ENCODE measurements at places on chromosomes 3 and 15. TPM values are rescaled to one million over a fixed set of nuclear protein-coding genes. Genes with fewer than 3 reads are reported as not detected.

GRCh38 chr15:92068121-92068520, 214.6 kb downstream of the SLCO3A1 start:
- DNase-seq, result no peak

DNA sequence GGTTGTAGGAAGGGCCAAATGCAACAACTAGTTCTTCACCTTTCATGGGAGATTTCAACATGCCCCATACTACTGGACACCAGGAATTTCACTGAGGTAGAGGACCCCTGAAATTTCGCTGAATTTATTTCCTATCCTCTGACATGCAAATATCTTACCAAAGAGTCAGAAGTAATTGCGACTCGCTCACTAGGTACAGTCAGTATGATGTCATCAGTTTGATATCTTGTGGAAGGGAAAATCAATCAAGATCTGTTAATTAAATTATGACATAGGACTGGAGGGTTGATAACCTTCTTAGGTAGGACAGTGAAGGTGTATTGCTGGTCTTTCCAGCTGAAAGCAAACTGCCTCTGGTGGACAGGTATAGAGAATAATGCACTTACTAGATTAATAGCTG, 74.9 kb upstream of the TNIK start:
- no peak for DNase-seq

Gene PRSS50
- 0.16 TPM for total RNA-seq

Gene SYNM
- total RNA-seq, result 295 TPM

Gene ISL2
- total RNA-seq, result not detected

Gene CHD2
- total RNA-seq, result 43.5 TPM

Gene HACD2
- 9.1 TPM for total RNA-seq

GRCh38 chr3:30248423-30248822, 358.0 kb upstream of the TGFBR2 start:
- DNase-seq, result no peak

DNA sequence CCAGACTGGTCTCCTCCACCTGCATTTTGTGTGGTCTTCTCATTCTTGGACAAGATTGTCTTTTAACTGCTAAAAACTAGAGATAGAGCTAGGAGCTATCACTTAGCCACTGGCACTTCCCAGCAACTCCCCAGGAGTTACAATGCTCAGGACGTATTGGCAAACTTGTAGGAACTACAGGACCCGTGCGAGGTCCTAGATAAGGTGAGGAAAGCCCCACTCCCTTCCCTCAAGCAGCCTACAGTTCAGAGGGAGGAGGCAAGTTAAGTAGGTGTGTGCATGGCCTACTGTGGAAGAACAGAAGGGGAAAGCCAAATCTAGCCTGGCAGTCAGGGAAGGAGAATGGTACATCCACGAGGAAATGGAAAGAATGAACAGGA, 504.7 kb upstream of the PROK2 start:
- no peak for DNase-seq

Gene CYP19A1
- total RNA-seq, result 0.19 TPM

- no peak for DNase-seq
Measured at GRCh38 chr15:101559952-101560351, 70.4 kb upstream of the PCSK6 start.

GRCh38 chr3:176416870-176417269, 780.4 kb downstream of the TBL1XR1 start:
- no peak for DNase-seq

- DNase-seq, result peak; percentile 37
Measured at GRCh38 chr3:192409838-192410683, 317.3 kb downstream of the FGF12 start.

DNA sequence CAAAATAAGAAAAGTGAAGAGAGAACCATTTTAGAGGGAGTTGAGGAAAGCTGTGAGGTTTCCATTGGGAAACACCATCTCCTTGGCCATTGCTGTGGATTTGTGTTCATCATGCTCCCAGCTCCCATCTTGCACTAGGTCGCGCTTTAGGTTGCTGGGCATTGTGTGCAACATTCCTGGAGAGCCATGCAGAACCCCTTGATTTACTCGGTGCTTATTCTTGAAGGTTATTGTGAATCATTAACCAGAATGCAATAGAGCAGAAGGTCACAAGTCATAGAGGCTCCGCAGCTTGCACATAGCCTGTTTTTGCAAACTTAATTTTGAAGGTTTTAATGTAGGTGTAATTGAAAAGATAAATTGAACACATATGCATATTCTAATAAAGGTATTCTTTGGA, 239.2 kb upstream of the IL12A start:
- DNase-seq, result no peak

DNA sequence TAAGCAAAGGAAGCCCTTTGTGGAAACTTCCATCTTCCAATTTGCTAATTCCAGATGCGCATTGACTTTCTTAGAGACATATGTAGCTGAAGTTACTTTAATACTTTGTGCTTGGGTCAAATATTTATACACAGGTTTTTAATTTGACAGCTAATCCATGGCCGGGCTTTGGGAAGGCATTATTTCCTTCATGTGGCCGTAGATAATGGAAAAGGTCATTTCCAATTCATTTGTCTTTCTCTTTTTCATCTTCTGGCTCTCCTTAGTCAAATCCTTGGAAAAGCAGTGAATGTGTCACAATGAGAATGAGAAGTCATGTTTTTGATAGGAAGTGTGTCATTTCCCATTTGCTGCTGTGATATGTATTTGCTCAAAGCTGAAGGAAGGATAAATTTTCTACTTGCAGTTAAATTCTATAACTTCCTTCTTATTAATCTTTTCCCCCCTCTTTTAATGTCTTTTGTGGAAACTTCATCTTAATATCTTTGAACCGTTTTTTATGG, 323.3 kb downstream of the CLSTN2 start:
- DNase-seq, result no peak

DNA sequence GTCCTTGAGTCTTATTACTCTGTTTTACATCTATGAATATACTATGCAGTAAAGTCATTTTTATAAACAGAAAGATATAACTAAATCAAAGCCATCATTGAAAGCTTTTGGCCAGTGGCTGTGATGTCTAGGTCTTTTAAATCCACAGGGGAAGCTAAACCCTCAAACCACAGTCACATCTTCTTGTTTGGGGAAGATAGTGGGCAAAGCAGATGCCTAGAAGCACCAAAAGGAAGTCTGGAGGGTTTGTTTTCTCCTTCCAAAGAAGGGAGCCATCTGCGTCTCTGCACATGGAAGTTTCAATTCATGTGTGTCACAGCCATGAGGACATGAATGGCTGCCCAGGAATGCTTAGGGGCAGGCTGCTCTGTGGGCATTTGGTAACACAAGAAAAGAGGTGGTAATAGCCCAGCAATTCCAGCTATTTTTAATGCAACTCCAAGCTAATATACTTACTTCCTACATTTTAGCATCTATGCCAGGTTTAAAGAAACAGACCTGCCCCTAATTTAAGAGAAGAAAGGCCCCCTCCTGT, 322.2 kb downstream of the SLC9A9 start:
- DNase-seq, result no peak

- no peak for DNase-seq
Measured at GRCh38 chr3:18489939-18490338, 64.8 kb upstream of the SATB1 start.

GRCh38 chr3:164451072-164451910, 627.0 kb downstream of the SI start:
- peak; percentile 38 for DNase-seq

Gene IQCF5
- total RNA-seq, result not detected

- no peak for DNase-seq
Measured at GRCh38 chr3:142596726-142597088, 514 bp downstream of the PLS1 start.

DNA sequence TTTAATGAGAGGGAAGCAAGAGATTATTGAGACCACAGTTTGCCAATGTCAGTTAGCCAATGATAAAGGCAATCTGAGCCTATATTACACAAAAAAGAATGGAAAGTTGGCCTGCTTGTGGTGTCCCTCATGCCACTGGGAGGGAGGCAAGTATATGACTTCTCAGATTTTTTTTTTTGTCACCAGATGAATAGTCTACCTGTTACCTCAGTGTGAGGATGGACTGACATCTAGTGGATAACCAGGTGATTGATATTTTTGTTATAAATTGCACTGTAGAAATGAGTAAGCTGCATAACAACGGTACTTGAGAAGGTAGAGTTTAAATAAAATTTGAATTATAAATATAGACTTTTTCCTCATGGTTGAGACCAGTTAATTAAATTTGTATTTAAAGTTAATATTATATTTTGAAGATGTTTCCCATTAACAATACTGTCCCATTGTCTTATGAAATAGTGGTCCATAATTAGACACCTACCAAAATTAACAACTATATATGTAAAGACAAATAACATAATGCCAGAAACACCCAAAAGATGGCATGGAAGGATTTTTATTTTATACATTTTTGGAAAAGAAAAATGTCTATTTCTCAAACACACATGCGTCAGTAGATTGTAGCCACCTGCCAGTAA, 237.8 kb upstream of the GADL1 start:
- no peak for DNase-seq

Gene RTP3
- total RNA-seq, result not detected

DNA sequence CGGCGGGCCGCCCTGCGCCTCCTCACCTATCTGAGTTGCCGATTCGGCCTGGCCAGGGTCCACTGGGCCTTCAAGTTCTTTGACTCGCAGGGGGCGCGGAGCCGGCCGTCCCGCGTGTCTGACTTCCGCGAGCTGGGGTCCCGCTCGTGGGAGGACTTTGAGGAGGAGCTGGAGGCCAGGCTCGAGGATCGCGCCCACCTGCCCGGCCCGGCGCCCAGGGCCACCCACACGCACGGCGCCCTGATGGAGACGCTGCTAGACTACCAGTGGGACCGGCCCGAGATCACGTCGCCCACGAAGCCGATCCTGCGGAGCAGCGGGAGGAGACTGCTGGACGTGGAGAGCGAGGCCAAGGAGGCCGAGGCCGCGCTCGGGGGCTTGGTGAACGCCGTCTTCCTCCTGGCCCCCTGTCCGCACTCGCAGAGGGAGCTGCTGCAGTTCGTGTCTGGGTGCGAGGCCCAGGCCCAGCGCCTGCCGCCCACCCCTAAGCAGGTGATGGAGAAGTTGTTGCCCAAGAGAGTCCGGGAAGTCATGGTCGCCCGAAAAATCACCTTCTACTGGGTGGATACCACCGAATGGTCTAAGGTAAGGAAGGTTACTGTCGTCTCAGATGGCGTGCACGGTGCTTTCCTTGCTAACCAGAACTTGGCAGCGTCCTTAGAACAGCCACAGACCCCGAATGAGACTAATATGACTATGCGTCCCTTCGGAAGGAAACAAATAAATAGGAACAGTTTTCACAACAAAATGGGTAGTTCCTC, 567 bp downstream of the TICRR start:
- peak; percentile 53 for DNase-seq

- DNase-seq, result no peak
Measured at GRCh38 chr15:47726399-47726823, 9.1 kb downstream of the SEMA6D start.

DNA sequence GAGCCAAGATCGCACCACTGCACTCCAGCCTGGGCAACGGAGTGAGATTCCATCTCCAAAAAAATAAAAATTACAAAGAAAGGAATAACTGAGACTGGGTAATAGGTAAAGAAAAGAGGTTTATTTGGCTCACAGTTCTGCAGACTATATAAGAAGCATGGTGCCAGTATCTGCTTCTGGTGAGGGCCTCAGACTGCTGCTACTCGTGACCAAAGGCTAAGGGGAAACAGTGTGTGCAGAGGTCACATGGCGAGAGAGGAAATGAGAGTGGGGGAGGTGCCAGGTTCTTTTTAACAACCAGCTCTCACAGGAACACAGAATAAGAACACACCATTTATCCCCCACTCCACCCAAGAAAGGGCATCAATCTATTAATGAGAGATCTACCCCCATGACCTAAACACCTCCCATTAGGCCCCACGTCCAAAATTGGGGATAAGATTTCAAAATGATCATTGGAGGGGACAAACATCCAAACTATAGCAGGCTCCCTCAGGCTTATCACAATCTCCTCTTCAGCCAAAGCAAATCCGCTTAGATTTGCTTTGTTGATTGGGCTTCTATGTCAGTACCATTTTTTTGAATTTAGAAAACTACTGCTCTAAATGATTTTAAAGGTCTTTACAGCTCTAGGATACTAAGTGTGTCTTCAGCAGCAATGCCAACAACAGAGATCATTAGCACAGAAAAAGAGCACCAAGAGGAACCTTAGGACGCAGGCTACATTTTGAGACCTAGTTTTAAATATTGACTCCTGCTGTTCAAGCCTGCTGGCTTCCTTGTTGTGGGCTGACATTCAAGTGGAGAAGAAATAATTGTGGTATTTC, 84.2 kb upstream of the TBL1XR1 start:
- no peak for DNase-seq

DNA sequence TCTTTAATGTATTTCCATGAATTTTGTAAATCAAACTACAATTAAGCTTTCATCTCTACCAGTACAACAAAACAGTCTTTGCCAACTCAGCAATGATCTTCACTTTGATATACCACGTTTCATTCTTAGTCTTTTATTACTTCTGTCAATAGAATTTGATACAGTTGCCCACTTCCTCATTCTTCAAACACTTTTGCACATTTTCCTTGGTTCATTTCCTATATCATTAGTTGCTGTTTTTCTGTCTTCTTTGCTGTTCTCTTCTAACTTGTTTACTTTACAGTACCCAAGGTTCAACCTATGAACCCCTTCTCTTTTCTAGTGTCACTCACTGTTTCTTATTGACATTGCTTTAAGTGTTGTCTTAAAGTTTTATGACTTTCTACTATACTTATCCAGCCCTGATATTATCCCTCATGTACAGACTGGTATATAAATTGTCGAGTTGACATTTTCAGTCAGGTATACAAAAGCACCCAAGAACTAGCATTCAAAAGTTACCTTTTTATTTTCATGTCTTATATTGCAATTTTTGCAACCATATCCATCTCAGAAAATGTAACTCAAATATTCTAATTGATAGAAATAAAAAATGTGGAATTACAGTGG, 903.1 kb downstream of the NSUN3 start:
- DNase-seq, result no peak

- no peak for DNase-seq
Measured at GRCh38 chr3:170387950-170388349, 30.4 kb downstream of the SKIL start.

DNA sequence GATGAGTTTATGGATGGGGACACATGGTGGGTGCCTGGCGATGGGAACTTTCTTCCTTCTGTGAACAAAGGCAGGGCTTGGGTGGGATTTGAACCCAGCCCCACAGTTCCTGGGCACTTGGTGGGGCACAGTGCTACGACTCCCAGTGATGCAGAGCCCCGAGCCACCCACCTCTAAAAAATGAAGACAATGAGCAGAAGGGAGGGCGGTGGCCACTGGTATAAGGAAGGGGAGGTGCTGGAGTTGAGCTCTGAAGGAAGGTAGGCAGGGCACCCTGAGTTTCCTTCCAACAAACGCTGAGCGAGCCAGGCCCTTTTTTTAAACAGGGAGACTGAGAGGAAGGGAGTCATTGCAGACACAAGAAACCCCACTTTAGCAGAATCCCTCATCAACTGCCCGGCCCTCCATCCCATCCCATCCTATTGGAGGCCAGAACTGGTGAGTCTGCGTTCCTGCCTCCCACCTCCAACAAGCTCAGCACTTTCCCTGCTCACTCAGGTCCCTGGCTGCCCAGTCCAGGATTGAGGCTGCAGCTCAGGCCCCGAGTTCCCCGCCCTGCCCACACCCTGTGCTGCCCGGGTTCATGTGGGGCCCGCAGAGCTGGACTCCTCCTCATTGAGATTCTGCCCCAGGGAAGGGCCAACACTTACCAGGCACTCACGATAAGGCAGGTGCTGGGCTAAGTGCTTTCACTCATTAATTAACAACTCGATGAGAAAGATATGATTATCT, 57.3 kb downstream of the LINGO1 start:
- DNase-seq, result no peak

- no peak for DNase-seq
Measured at GRCh38 chr15:67201136-67201535, 53.3 kb downstream of the AAGAB start.

Measured in Right ventricle myocardium superior (tissue), 1 donor.